ENCODE measurements at places on chromosomes 7 and 10. TPM values are rescaled to one million over a fixed set of nuclear protein-coding genes. Genes with fewer than 3 reads are reported as not detected.

The HACD1 gene
- 45.1 TPM for total RNA-seq

The LAMB4 gene
- not detected for total RNA-seq

The GALNT17 gene
- total RNA-seq: 8.9 TPM

The VWDE gene
- 4.3 TPM for total RNA-seq

The BAG3 gene
- total RNA-seq: 43.1 TPM

The VIPR2 gene
- 0.50 TPM for total RNA-seq

The OGDHL gene
- total RNA-seq: 0.39 TPM

The FOXI2 gene
- not detected for total RNA-seq

The FAM24B gene
- total RNA-seq: 3.0 TPM

The LIMK1 gene
- 47.2 TPM for total RNA-seq

The TET1 gene
- total RNA-seq: 1.5 TPM

The CYP3A5 gene
- total RNA-seq: 6.0 TPM

The UNC5B gene
- total RNA-seq: 20.3 TPM

The SYT15 gene
- 20.1 TPM for total RNA-seq

The ADIRF gene
- total RNA-seq: 47.9 TPM
